Activated T-cell treated with anti-CD3 and anti-CD28 coated beads for 4 hours (primary cell): ENCODE measurements at places on chromosomes 5 and 9.

GRCh38 chr5:115985802-115986757, 23.8 kb downstream of the LVRN start:
- DNase-seq = no peak

GRCh38 chr5:148186248-148187003, 16.4 kb upstream of the SPINK6 start:
- no peak for DNase-seq

- DNase-seq = no peak
Measured at GRCh38 chr5:136023958-136024541, 4.7 kb upstream of the TGFBI start.

DNA sequence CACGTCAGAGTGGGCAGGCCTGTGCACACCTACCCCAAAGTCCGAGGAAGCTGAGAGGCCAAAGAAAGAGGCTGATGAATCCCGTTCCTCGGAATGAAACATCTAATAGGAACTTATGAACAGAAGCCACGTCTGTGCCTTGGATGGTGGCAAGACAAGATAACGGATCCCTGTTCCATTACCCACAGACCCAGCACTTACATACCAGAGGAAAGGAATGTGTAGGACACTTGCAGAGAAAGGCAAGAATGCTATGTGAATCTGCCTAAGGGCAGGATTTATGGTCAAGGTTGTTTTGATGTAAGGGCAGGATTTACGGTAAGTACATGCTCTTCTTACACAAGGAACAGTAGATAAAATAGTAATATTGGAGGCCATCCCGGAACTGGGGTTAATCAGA, 93.2 kb downstream of the WDR41 start:
- DNase-seq = no peak

DNA sequence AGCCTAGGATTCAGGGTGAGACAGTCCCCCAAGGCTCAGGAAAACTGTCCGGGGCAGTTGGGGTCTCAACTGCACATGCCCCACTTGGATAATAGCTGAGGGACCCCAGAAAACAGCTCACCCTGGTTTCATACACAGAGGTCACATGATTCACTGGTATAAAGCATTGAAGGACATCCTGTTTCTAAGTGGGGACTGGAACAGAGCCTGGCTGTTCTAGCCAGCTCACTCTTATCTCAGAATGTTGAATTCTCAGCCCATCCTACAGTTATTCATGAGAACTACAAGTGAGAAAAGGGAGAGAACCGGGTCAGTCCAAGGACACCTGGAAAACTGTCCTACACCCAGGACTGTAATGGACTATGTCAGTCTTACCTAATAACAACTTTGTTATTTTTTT, 170.9 kb downstream of the FGF1 start:
- DNase-seq = no peak

- no peak for DNase-seq
Measured at GRCh38 chr5:169175733-169176132, 125.2 kb downstream of the SLIT3 start.

DNA sequence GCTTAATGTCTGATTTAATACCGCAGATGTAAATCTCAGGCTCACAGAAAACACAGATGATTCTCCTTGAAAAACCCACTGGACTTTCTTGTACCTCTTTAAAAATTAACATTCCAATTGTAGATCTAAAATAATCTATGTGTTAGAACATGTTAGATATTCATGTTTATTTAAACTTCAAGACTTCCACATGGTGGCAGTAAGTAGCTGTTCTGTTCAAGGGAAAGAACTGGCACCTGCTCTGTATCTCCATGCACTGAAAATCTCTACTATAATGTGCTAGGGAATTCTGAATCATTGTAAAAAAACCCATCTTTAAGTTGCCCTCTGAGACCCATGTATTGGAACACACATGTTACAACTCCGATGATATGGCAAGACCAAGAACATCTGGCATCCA, 366.9 kb downstream of the DMRTA1 start:
- no peak for DNase-seq

- DNase-seq = no peak
Measured at GRCh38 chr5:96714951-96715451, 52.8 kb downstream of the CAST start.

GRCh38 chr5:79699763-79700400, 10.2 kb downstream of the CMYA5 start:
- DNase-seq = no peak

GRCh38 chr5:131279204-131279603, 15.4 kb downstream of the CDC42SE2 start:
- no peak for DNase-seq

- no peak for DNase-seq
Measured at GRCh38 chr9:135491764-135492163, 8.7 kb upstream of the MRPS2 start.

GRCh38 chr5:124919747-124920525, 173.5 kb upstream of the ZNF608 start:
- no peak for DNase-seq

- no peak for DNase-seq
Measured at GRCh38 chr5:56479696-56480077, 246.6 kb upstream of the ANKRD55 start.

- DNase-seq = no peak
Measured at GRCh38 chr9:14756291-14756690, 33.8 kb upstream of the CER1 start.

GRCh38 chr5:103804711-103805110, 242.1 kb upstream of the NUDT12 start:
- no peak for DNase-seq

DNA sequence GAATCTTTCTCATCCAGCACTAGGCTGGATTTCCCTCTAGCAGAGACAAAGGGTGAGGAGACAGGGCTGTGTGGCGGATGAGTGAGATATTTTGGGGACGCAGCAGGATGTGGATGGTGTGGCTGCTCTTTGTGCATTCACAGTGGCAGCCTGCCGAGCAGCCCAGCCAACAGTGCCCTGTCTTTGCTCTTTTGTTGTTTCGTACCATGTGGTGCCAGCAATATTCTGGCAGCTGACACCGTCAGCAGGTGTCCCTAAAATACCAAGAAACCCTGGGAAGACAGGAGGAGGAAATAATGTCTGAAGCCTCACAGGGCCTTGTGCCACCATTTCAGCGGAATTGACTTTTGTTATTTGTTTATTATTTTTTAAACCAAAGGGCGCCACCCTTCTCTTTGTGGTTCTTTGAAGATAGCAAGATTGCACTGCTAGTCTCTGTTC, 141.4 kb downstream of the CCDC192 start:
- no peak for DNase-seq

DNA sequence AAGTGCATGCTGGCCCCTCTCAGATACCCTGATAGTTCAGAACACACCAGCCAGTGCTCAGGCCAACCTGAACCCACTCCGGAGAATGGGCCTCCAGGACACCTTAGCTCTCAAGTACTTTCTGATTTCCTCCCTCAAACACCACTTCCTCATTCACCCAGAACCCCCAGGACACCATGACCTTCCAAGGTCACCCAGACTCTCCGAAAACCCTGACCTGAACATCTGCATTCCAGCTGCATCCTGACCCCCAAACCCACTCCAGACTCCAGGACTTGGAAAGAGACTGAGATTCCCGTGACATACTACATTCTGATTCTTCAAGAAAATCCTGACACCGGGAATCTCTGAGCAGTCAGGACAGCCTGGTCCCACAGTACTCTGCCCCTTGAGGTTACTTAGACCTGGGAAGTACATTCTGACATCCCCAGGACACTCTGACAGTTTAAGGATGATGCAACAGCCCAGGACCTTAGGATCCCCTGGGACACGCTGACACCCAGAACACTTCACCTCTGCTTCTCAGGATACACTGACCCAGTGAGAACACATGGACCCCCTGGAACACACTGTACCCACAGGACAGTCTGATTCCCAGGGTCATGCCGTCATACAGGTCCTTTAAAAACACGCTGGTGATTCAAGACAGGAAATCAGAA, 747 bp upstream of the PROP1 start:
- no peak for DNase-seq

GRCh38 chr9:121160025-121160424, 41.6 kb downstream of the RAB14 start:
- DNase-seq = no peak

- DNase-seq = no peak
Measured at GRCh38 chr9:129327552-129328328, 149.7 kb upstream of the IER5L start.

DNA sequence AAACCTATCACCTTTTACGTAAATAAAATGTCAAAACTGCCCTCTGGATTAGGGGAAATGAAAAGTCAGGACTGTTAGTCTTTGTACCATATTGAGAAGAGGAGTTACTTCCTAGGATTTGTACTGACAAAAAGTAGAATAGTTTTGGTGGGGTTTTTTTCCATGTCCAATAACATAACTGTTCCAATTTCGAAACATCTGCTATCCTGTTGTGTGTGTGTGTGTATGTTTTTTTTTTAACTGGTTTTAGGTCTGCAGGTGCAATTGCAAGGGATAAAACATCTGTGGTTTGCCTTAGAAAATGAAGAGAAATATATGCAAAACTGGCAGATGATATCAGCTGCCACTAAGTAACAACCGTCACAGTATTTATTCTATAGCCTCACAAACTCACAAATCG, 506.8 kb downstream of the NFIB start:
- DNase-seq = no peak

DNA sequence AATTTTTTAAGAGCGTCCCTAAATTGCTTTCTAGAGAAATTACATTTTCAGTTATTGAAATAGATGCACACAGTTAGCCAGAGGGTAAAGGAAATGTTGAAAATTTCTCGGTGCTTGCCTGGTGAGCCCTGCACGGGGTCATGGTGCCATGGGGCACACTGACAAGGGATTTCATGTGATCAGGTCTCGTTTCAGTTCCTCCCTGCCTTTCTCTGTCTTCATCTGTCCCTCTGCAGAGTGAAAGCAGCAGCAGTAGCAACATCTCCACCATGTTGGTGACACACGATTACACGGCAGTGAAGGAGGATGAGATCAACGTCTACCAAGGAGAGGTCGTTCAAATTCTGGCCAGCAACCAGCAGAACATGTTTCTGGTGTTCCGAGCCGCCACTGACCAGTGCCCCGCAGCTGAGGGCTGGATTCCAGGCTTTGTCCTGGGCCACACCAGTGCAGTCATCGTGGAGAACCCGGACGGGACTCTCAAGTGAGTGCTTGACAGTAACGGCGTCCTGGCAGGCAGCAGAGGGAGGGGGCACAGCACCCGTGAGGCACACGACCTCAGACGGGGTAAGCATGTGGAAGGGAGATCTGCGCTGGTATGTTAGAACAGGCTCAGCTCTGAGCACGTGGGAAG, 89.1 kb upstream of the OTULINL start:
- no peak for DNase-seq

GRCh38 chr5:81317536-81317935, 16.1 kb downstream of the ZCCHC9 start:
- DNase-seq = no peak

- no peak for DNase-seq
Measured at GRCh38 chr5:73272351-73272750, 99.4 kb downstream of the TMEM174 start.

DNA sequence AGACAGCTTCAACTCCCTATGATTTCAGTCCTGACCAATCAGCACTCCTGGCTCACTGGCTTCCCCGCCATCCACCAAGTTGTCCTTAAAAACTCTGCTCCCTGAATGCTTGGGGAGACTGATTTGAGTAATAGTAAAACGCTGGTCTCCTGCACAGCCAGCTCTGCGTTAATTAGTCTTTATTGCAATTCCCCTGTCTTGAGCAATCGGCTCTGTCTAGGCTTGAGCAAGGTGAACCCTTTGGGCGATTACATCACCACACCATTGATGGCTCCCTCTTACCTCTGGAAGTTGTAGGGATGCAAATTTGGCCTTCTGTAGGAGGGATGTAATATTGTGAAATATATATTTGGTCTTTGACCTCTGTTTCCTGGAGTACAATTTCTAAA, 2.9 kb upstream of the SLC23A1 start:
- no peak for DNase-seq

DNA sequence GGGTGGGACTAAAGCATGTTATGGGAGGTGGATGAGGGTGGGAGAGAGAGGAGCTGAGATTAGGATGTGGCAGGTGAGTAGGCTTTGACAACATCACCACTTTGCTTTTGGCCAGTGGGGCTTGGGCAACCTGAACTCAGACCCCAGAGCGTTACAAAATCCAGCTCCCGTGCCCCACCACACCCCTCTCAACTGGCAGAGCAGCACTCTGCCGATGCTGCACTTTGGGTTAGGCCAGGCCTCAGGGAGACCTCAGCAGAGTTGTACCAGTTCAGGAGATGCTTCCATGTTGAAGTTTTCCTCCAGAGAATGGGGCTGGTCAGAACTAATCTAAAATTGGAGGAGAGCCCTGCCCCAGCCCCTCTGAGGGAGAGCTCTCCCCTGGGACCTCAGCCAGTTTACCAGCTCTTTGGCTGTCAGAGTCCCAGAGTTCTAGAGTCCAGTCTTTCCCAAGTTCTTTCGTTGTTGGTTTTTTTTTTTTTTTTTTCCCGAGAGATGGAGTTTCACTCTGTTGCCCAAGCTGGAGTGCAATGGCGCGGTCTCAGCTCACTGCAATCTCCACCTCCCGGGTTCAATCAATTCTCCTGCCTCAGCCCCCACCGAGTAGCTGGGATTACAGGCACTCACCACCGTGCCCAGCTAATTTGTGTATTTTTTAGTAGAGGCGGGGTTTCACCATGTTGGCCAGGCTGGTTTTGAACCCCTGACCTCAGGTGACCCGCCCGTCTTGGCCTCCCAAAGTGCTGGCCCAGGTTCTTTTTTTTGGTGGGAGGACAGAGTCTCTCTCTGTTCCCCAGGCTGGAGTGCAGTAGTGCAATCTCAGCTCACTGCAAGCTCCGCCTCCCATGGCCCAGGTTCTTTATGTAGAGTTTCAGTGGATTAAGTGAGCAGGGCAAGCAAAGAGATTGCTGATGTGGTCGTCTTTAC, 17.8 kb downstream of the NUDT2 start:
- DNase-seq = no peak

GRCh38 chr5:6781716-6782115, 68.5 kb downstream of the TENT4A start:
- no peak for DNase-seq
